Activated CD4-positive, alpha-beta T cell treated with anti-CD3 and anti-CD28 coated beads, Interleukin-2, amount 50 U/mL, for 1 hour (primary cell): ENCODE measurements at places on chromosomes 2 and 18.

DNA sequence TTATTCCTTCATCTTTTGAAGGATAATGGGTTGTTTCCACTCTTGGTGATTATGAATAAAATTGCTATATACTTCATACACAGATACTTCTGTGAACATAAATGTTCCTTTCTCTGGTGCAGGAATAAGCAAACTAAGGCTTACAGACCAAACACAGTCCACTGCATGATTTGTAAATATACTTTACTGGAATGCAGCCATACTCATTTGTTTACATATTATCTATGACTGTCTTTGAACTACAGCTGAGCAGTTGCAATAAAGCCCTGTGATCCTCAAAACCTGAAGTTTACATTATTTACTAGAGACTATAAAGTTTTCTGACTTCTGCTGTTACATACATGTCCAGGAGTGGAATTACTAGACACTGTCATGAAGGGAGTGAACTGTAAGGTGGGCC, 381.0 kb upstream of the CNTNAP5 start:
- no peak for DNase-seq

- DNase-seq = no peak
Observed at GRCh38 chr2:18993756-18994338, 364.6 kb downstream of the OSR1 start.

GRCh38 chr2:153432381-153432780, 46.2 kb downstream of the RPRM start:
- DNase-seq = no peak

DNA sequence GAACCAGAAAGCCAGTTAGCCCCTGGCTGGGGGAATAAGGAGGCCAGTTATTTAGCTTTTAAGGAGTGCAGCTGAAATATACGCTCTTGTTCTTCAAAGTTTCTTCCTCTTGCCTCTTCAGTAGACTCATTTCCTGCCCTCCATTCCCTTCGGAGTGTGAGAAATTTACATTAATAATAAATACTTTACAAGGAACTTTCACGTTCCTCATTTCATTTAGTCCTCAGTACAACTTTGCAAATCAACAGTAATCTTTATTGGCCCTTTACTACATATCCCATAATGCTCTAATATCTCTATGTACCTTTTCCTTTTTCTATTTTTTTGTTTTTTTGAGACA, 15.6 kb downstream of the PLCD4 start:
- DNase-seq = no peak

- no peak for DNase-seq
Observed at GRCh38 chr2:2796207-2796606, 465.1 kb upstream of the MYT1L start.

GRCh38 chr2:207734264-207734635, 22.8 kb downstream of the CCNYL1 start:
- no peak for DNase-seq

DNA sequence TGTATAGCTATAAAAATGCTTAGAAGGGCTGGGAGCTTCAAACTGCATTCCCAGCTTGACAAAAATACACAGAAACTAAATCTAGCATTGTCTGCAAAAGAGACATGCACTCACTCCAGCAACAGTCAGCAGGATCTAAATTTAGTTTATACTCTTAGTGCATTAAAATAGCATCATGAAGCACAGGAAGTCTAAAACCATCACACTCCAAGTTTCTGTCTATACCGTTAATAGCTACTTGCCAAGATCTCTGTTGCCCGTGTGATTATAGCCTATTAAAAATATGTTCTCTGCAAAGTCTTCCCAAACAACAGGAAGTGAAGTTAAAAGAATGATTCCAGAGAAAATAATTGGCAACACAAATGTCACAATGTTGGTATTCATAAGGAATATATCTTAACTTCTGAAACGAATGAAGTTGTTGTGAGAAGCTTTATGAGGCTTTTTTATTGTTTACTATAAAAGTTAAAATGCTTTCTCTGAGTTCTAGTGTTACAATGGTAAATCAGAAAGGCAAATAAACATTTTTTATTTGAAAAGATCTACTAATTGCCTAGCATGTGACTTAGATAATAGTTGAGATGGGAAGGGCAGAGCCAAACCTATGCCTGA, 184.2 kb downstream of the ZNF385B start:
- no peak for DNase-seq

DNA sequence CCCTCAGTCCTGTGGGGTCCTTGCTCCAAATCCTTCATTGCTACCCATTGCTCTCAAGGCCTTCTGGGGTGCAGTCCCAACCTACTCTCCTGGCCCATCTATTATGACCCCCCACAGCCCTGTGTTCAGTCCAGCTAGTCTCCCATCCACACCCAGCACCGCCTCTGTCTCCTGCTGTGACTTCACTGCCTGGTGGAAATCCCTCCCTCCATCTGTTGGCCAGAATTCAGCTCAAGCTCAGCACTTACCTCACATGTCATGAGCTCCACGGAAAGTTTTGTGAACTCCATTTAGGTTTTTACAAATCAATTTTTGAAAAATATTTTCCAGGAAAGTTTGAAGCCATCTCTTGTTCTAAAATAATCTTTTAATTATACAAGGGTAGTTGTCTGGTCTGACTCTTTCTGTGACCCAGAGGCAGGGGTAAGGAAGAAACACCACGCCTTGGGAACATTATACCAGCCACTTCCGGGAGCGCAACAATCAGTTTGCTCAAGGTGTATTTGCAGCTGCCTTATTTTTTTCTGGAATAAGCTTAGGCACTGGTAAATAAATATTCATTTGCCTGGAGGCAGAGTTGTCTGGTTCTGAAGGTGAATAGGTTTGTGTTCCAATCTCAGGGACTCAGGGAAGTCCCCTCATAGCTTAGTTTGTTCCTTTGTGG, 110.8 kb downstream of the VIT start:
- DNase-seq = no peak

- no peak for DNase-seq
Observed at GRCh38 chr2:236685361-236685760, 115.7 kb downstream of the ACKR3 start.

DNA sequence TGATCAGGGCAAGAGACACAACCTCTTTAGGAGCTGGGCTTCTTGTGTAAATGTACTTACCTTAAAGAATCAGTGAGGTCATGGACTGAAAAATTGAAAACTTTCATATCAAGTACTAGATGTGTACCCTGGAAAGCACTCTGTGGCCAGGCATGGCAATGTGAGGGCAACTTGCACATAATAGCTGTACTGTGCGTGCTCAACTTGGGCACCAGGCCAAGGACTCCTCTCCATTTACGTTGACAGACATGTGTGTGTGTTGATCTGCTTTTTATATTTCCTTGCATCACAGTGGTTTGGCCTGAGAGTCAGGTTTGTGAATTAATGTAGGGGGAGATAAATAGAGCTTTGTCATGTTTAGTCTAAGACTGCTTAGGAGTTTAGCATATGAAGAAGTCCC, 669.5 kb upstream of the REG3G start:
- no peak for DNase-seq

DNA sequence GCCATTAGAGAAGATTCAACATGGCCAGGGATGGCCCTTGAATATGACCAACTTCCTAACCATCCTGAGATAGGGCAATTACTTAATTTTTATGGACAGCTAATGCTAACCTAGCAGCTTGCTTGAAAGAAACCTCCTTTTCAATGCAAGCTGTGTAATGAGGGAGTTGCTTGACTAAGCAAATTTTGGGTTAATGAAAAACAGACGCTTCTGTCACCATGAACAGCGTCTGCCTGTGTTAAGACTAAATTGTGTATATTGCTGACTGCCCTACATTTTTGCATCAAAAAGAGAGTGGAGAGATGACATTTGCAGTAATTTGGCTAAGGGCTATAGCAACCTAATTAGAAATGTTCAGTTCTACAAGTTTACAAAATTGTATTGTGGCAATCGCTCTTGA, 319.2 kb upstream of the LRATD1 start:
- no peak for DNase-seq

GRCh38 chr2:180474716-180475115, 467.6 kb upstream of the CWC22 start:
- no peak for DNase-seq

GRCh38 chr2:37631698-37632097, 39.7 kb downstream of the CDC42EP3 start:
- no peak for DNase-seq

GRCh38 chr2:129816813-129817574, 162.5 kb upstream of the RAB6C start:
- no peak for DNase-seq
